Left colon (tissue), 2 donors: ENCODE measurements at places on chromosomes 7 and 10.

DNA sequence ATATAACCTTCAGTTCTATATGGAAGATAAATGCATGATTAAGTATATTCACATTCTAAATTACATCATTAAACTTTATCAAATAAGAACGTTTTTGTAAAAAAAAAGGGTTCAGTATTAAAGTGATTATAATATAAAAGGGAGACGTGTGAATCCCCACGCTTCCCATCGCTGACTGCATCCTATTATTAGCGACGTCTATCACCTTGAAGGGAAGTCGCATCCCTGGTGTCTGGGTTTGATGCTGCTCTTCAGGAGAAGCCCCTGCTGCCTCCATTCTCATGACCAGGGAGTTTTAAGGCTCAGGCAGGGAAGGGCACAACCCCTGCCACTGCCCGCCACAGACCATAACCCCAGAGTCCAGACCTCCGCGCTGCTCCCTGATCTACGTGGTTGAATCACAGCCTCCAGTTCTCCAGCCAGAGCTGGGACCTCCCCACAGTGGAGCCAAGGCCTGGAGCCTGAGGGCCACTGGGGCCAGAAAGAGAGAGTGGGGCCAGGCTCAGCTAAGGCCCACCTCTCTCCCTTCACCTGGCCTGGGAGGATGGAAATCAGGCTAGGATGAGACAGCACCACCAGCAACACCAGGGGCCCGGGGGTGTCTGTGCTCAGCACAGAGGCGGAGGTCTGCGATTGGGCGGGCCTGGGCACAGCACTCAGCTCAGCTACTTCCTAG is 130.6 kb downstream of the TCERG1L start:
- DNase-seq, result no peak

DNA sequence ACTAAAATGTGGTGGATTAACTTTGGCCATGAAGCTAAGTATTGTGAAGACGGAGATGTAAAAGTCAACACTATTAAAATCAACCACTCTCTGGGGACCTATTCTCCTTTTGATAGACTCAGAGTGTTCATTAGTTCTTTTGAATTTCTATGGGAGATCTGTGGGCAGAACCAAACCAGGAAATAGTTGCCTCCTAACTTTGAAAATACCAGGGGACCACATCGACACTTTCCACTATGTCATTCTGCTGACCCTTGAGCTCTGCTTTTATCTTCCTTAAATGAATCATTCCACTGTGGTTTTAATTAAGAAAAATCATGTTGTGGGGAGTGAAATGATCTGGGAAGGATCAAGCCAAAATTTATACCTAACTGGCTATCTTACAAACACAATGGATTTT is 960.5 kb downstream of the GATA3 start:
- DNase-seq, result no peak

GRCh38 chr10:121952226-121952625 is 22.8 kb downstream of the NSMCE4A start:
- no peak for DNase-seq

DNA sequence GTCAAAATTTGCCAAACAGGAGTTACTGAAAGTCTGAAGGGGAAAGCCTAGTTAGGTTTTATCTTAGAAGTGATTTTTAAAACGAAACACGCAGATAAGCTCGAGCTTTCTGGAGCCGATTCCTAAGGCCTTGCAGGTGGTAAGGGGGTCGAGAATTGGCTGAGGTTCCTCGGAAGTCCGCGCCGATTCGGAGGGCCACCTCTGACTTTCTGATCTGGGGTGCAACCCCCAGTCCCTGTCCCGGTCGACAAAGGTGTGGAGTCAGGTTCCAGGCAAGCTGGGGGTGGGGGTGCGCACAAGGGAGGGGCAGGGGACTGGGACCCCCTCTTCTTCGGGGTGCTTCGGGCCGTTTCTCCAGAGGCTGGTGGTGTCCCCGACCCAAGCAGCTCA is 701 bp upstream of the CUL1 start:
- DNase-seq, result no peak

DNA sequence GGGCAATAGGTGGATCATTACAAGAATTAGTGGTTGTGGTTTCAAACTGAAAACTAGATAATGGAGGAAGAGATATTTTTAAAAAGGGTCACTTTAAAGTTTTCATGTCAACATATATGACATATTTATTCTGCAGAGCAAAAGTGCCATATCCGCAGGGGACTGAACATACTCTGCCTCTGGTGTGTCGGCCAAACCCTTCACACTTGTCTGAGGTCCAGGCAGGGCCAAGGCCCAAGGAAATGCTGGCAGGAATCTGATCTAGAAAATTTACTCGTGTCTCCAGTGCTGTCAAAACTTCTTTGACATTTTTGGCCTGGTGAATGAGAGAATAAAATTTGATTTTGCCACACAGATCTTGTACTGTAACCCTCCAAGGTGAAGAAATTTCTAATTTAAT is 562.3 kb downstream of the CCSER2 start:
- DNase-seq, result no peak

DNA sequence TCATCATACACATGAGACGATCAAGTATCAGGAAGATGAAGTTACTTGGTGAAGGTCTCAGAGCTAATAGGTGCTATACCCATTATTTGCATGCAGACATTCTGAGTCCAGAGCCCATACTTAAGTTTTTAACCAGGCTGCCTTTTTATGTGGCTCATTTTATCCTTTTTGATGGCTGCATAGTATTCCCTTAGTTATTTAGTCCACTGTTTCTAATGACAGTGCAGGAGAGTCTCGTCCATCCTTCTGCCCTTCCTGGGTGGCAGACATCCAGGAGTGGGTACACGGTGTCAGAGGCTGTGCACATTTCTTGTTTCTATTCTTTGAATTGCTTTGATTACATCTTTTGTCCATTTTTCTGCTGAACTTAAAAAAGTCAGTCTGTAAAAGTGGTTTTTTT is 11.8 kb downstream of the PPP2R2D start:
- no peak for DNase-seq

GRCh38 chr7:31192986-31193385 is 140.9 kb downstream of the ADCYAP1R1 start:
- peak; percentile 27 for DNase-seq

GRCh38 chr7:14418633-14419032 is 429.2 kb upstream of the ETV1 start:
- DNase-seq, result no peak

- DNase-seq, result no peak
Observed at GRCh38 chr7:69411018-69411417, 187.3 kb upstream of the AUTS2 start.

- DNase-seq, result no peak
Observed at GRCh38 chr10:17817790-17818189, 8.6 kb downstream of the MRC1 start.

- DNase-seq, result no peak
Observed at GRCh38 chr10:114492351-114493037, 88.2 kb upstream of the AFAP1L2 start.

GRCh38 chr10:100560248-100560647 is 24.5 kb downstream of the HIF1AN start:
- no peak for DNase-seq

GRCh38 chr10:118277871-118278270 is 64.3 kb downstream of the FAM204A start:
- DNase-seq, result no peak

DNA sequence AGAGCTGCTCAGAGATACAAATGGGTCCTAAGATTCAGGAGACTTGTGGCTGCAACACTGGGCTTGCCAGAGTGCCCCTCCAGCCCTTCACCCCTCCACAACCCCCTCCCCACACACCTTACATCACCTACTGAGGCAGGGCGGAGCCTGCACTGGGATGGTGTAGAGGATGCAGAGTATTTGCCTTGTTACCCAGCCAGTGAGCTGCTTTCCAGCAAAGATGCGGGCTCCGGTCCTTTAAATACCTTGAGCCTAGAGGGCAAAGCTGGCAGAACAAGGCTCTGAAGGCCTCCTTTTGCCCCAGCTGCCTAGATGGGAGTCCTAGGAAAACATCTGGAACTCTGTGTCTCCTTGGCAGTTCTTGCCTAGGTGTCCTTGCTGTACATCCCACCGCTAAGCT is 34.6 kb downstream of the KAZALD1 start:
- no peak for DNase-seq

- no peak for DNase-seq
Observed at GRCh38 chr10:128573986-128574385, 447.8 kb upstream of the MKI67 start.

DNA sequence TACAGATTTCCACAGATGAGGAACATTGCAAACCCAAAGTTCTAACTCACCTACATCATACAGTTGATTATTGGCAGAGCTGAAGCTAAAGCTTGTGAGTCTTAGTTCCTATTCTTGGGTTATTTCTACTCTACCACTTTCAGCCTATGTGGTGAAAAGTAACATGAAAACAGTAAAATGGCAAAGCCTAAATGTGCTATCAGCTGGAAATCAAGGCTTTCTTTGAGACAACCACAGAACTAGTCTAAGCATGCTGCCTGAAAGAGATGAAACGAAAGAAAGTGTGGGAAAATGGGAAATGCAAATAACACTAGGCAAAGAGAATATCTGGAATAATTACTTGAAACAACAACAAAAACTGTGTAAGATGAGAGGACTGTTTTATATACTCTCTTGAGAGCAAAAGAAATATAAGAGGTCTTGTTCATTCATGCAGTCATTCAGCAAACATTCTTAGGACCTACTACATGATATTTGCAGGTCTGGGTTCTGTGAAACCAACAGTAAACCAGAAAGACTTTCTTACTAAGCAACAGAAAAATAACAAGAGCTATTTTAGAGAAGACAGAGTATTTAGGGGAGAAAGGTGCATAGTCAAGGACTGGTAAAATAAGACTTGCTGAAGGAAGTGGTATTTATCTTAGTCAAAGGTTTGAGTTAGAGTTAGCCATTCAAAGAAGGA is 437.1 kb downstream of the HTR7 start:
- no peak for DNase-seq

GRCh38 chr10:77070346-77070745 is 567.3 kb downstream of the KCNMA1 start:
- no peak for DNase-seq

DNA sequence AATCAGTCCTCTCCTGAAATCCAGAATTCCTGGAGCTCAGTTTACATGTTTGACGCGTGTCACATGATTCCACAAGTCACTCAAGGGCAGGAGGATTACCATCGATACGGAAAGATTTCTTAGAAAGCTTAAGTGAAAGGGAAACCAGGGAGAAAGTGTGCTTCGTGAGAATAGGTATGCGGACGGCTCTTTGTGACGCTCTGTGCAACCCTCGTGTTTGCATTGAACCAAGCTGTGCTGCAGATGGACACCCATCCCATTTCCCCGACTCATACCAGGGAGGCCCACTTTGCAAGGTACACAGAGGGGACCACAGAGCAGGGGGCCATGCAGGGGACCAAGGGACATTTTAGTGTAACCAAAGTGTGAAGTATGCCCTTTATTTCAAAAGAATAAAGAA is 43.2 kb downstream of the IKZF1 start:
- DNase-seq, result no peak

GRCh38 chr10:87915989-87916388 is 52.6 kb downstream of the PTEN start:
- no peak for DNase-seq

GRCh38 chr7:12493863-12494686 is 76.4 kb upstream of the SCIN start:
- DNase-seq, result no peak

GRCh38 chr7:5500056-5500776 is 76.6 kb upstream of the TNRC18 start:
- DNase-seq, result no peak

- no peak for DNase-seq
Observed at GRCh38 chr7:108838198-108838597, 268.5 kb downstream of the DNAJB9 start.

DNA sequence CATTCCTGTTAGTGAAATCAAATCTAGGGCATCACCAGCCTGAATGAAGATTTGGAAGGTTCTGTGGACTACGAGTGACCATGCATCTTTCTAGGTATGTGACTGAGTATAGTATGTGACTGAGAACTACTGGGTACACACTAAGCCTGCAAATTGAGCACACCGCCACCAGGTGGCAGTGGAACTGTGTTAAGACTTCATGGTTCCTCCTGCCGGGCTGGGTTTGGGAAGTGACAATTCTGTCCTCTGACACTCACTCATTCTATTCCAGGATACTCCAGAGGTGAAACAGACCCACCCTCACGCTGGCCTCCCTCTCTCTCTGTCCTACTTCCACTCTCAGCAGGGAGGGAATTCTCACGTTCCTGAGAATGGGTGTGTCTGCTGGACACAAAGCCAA is 84.0 kb upstream of the TMEM248 start:
- DNase-seq, result peak; percentile 34

- DNase-seq, result no peak
Observed at GRCh38 chr10:3260066-3260834, 87.7 kb upstream of the PITRM1 start.

DNA sequence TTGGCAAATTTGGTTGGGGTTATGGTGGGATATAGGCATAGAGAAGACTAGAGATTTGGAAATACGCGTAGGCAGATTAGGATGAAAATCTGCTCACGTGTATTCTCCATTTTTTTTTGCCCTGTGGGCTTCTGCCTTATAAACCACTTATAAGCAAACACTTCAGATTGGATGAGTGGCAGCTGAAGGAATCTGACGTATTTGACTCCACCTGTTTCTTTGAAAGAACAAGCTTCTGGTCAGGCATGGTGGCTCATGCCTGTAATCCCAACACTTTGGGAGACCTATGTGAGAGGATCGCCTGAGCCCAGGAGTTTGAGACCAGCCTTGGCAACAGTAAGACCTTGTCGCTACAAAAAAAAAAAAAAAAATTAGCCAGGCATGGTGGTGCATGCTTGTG is 5.1 kb downstream of the STK31 start:
- no peak for DNase-seq

- no peak for DNase-seq
Observed at GRCh38 chr7:240146-240676, 47.8 kb downstream of the FAM20C start.

DNA sequence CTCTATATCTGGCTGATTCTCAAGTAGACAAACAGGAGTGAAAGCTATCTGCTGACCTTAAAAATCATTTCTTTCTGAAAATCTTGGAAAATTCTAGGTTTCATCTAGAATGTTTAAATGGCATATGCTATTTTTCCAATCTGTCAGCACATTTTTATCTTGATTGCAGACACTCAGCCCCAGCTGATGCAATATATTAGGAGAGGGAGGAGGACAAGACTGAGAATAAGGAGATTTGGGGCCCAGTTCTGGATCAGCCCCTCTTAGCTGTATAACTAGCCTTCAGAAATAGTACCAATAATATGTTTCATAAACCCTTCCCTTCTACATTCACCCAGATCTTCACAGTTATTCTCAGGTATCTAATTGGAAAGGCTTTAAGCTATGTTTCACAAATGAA is 131.2 kb downstream of the HDAC9 start:
- DNase-seq, result no peak

GRCh38 chr10:120493411-120494312 is 36.6 kb downstream of the PLPP4 start:
- no peak for DNase-seq

GRCh38 chr7:7773334-7774309 is 55.2 kb upstream of the RPA3 start:
- DNase-seq, result no peak

GRCh38 chr7:135167365-135167917 is 3.1 kb downstream of the CYREN start:
- no peak for DNase-seq

- DNase-seq, result no peak
Observed at GRCh38 chr7:120583899-120584586, 273.9 kb downstream of the TSPAN12 start.
